Effector memory CD4-positive, alpha-beta T cell (primary cell): ENCODE measurements at places on chromosomes 3 and 15.

DNA sequence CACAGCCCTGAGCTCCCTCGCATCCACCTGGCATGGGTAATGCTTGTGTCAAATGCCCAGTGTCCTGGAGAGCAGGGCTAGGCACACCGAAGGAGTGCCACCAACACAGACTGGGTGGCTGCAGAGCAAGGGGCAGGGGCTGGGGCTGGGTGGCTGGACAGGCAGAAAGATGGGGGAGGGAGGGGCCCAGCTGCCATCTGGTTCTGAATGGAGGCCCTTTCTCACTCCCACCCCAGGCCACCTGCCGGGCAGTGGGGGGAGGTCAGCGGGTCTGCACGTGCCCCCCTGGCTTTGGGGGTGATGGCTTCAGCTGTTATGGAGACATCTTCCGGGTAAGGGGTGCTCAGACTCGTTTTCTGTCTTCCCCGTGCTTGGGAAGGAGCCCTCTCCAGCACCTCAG lies 17.0 kb downstream of the STAB1 start:
- H3K36me3 ChIP-seq: no peaks in the 10 kb centered on the region
- H3K4me3 ChIP-seq: no peak overlapping the region
- no peak overlapping the region for H3K27ac ChIP-seq
- H3K4me1 ChIP-seq: no peaks in the 10 kb centered on the region
- H3K27me3 ChIP-seq: no peaks in the 10 kb centered on the region

DNA sequence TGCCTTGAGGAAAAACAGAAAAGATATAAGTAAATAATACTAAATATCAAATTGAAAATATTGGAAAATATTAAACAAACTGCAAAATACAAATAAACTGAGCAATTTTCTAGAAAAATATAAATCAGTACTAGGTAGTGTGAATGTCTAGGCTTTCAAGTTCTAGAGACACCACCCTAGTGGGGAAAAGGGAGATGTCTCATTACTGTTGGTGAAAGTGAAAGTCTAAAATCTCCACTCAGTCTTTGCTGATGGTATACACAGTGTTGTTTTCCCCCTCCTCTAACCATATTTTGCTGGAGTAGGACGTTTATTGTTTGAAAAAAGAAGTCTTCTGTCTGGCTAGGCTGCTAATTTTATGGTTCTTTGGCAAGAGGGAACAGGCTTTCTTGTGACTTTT lies 1368.9 kb downstream of the OTOL1 start:
- H3K4me1 ChIP-seq: no peaks in the 10 kb centered on the region
- no peaks in the 10 kb centered on the region for H3K36me3 ChIP-seq
- H3K27me3 ChIP-seq: no peaks in the 10 kb centered on the region
- H3K27ac ChIP-seq: no peak overlapping the region
- H3K4me3 ChIP-seq: no peak overlapping the region
- no peak for DNase-seq

DNA sequence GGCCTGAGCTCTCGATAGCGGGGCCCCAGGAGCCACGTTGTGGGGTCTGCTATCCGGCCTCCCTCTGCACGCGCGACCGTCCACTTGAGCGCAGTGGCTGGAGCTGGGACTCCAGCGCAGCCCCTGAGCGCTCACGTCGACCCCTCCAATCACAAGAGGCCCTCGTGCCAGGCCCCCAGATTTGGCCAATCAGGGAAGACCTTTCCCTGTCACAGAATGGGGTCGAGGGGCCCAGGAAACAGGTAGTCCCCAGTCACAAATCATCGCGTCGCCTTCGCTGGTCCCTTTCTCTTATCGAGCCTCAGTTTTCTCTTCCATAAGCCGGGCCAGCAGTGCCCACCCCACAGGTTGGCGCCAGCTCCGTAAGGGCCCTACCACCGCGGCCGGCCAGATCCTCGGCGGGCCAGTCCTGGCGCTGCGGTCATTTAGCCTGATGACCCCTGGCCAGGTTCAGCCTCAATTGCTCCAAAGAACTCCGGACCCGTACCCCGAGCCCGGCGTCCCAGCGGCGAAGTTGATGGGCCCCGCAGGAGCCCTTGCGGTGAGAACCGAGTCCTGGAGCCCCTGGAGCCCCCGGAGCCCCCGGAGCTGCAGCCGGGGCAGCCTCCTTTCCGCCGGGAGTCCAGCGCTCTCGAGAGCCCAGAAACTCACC lies 435 bp downstream of the ALDH1L1 start:
- no peaks in the 10 kb centered on the region for H3K36me3 ChIP-seq
- peaks cover 6% of the 10 kb centered on the region for H3K27me3 ChIP-seq
- no peak overlapping the region for H3K4me3 ChIP-seq
- DNase-seq: no peak
- H3K27ac ChIP-seq: no peak overlapping the region

GRCh38 chr15:34754674-34755418 lies at the start of gene GJD2:
GJD2 (minus strand) TSS chr15:34754998; CDS start chr15:34754488, 510 bp downstream.
- DNase-seq: no peak
- no peaks in the 10 kb centered on the region for H3K36me3 ChIP-seq
- H3K27ac ChIP-seq: no peak within 1 kb of the TSS
- H3K4me1 ChIP-seq: no peaks in the 10 kb centered on the region

GRCh38 chr3:187987924-187988323 lies 166.0 kb upstream of the LPP start:
- peaks cover 21% of the 10 kb centered on the region for H3K4me1 ChIP-seq
- no peak overlapping the region for H3K4me3 ChIP-seq
- peak; percentile 51 for DNase-seq
- no peaks in the 10 kb centered on the region for H3K36me3 ChIP-seq

DNA sequence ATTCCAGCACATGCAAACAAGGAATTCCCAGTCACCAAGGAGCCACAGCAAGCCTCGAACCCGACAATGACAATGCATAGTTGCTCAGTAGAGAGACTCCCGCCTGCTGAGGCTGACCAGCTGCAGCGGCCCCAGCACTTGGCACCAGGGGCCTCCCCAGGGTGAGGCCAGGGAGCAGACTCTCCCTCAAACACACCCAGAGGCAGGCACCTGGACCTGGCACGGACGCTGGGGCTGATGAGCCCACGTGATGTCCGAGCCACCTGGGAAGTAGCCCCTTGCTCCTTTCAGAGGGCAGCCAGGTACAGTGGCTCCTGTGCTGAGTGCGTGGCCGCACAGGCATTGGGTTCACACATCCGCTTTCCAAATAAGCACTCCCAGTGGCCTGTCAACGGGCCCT lies 315.9 kb upstream of the TGFBR2 start:
- H3K27me3 ChIP-seq: no peaks in the 10 kb centered on the region
- H3K4me3 ChIP-seq: no peak overlapping the region
- DNase-seq: no peak
- no peaks in the 10 kb centered on the region for H3K4me1 ChIP-seq
- H3K36me3 ChIP-seq: no peaks in the 10 kb centered on the region

DNA sequence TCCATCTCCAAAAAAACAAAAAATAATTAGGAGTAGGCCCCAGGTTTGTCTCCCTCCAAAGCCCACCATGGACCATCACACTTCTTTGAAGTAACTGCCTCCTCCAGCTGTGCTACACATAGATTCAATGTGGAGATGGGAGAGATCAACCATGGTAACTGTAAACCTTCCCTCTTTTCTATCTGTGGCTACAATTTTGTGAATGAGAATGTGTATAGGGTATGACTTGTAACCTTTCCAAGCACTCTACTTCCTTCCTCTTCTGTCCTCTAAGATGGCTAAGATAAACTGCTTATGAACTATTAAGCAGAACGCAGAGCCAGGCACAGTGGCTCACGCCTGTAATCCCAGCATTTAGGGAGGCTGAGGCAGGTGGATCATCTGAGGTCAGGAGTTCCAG lies 55.5 kb upstream of the ATP11B start:
- no peaks in the 10 kb centered on the region for H3K36me3 ChIP-seq
- H3K27ac ChIP-seq: no peak overlapping the region
- H3K4me1 ChIP-seq: no peaks in the 10 kb centered on the region
- H3K4me3 ChIP-seq: no peak overlapping the region
- H3K27me3 ChIP-seq: no peaks in the 10 kb centered on the region

- DNase-seq: no peak
- no peaks in the 10 kb centered on the region for H3K27me3 ChIP-seq
- H3K27ac ChIP-seq: no peak overlapping the region
- no peak overlapping the region for H3K4me3 ChIP-seq
- peaks cover 79% of the 10 kb centered on the region for H3K36me3 ChIP-seq
Observed at GRCh38 chr3:39075910-39076309, 24.1 kb downstream of the WDR48 start.

- H3K36me3 ChIP-seq: no peaks in the 10 kb centered on the region
- no peak for DNase-seq
- no peaks in the 10 kb centered on the region for H3K4me1 ChIP-seq
- H3K27ac ChIP-seq: no peak overlapping the region
Observed at GRCh38 chr3:160671231-160671630, 5.7 kb upstream of the ARL14 start.

- no peaks in the 10 kb centered on the region for H3K36me3 ChIP-seq
- H3K4me3 ChIP-seq: no peak overlapping the region
- no peak for DNase-seq
- H3K27ac ChIP-seq: no peak overlapping the region
Observed at GRCh38 chr3:155079468-155079745, 712 bp upstream of the MME start.

DNA sequence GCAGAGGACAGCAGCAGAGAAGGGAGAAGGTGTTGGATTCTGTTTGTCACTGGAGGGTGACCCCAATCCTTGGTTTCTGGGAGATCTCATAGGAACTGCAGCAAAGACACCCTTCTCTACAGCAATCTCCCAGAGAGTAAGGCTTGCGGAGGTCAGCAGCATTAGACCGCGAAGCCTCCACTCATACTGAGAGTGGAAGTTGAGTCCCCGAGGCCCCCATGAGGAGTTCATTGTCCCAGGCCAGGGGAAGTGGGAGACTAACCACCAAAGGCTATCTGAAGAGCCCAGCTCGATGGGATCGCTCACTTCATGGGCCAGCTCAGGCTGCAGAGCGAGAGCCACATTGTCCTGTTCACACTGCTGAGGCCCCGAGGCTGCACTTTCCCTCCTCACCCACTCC lies 44.6 kb downstream of the GLDN start:
- no peaks in the 10 kb centered on the region for H3K4me1 ChIP-seq
- H3K4me3 ChIP-seq: no peak overlapping the region
- peaks cover 2% of the 10 kb centered on the region for H3K27me3 ChIP-seq
- H3K27ac ChIP-seq: no peak overlapping the region
- H3K36me3 ChIP-seq: no peaks in the 10 kb centered on the region

- H3K4me1 ChIP-seq: no peaks in the 10 kb centered on the region
- no peak overlapping the region for H3K27ac ChIP-seq
- no peaks in the 10 kb centered on the region for H3K36me3 ChIP-seq
- no peaks in the 10 kb centered on the region for H3K27me3 ChIP-seq
- H3K4me3 ChIP-seq: no peak overlapping the region
Observed at GRCh38 chr3:190205739-190206138, 85.0 kb upstream of the P3H2 start.

GRCh38 chr3:117136003-117136402 lies 426.4 kb downstream of the TUSC7 start:
- H3K4me3 ChIP-seq: no peak overlapping the region
- no peaks in the 10 kb centered on the region for H3K36me3 ChIP-seq
- no peaks in the 10 kb centered on the region for H3K27me3 ChIP-seq
- H3K4me1 ChIP-seq: no peaks in the 10 kb centered on the region
- H3K27ac ChIP-seq: no peak overlapping the region
- DNase-seq: no peak

DNA sequence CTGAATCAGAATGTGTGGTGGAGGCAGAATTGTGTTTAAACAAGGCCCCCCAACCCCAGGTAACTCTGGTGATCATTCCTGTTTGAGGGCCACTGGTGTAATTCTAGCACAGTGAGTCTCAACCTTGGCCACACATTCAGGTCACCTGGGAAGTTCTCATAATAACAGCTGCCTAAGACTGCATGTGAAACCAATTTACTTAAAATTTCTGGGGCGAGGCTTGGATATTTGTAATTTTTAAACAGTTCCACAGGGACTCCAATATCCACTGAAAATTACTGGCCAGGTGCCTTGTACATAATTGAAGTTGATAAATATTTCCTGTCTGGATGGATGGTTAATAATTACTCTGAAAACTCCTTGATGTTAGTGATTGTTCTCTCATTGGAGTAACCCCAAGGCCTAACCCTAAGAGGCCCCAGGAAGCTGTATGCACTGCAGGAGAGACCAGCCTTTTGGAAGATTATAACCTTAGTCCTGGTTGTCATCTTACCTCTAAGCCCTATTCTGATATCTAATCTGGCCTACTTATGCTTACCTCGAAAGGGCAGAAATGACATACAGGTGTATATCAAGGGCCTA lies 25.7 kb upstream of the EPHB1 start:
- H3K4me1 ChIP-seq: no peaks in the 10 kb centered on the region
- no peak overlapping the region for H3K4me3 ChIP-seq
- H3K27ac ChIP-seq: no peak overlapping the region
- no peaks in the 10 kb centered on the region for H3K36me3 ChIP-seq
- no peaks in the 10 kb centered on the region for H3K27me3 ChIP-seq

GRCh38 chr15:64305261-64305660 lies 50.7 kb downstream of the CSNK1G1 start:
- no peak for DNase-seq
- no peak overlapping the region for H3K4me3 ChIP-seq

DNA sequence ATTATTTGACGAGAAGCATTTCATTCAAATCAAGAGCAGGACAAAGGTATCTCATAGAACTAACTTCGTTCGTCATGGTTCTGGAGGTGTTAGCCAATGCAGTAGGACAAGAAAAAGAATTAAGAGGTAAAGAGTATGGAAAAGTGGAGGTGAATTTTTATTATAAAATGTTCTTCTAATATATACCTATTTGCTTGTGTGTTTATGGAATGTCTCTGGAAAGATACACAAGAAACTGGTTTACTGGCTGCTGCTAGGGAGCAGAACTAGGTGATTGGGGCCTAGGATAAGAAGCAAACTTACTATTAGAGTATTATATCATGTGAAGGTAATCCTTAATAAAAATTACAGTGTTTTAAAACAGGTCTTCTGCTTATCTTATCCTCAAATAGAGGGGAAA lies 30.9 kb upstream of the TATDN2 start:
- no peaks in the 10 kb centered on the region for H3K27me3 ChIP-seq
- no peak overlapping the region for H3K4me3 ChIP-seq
- H3K27ac ChIP-seq: no peak overlapping the region
- DNase-seq: no peak
- H3K4me1 ChIP-seq: no peaks in the 10 kb centered on the region

GRCh38 chr3:24562895-24563294 lies 68.2 kb upstream of the THRB start:
- no peaks in the 10 kb centered on the region for H3K4me1 ChIP-seq
- no peak overlapping the region for H3K27ac ChIP-seq
- no peaks in the 10 kb centered on the region for H3K36me3 ChIP-seq
- no peak overlapping the region for H3K4me3 ChIP-seq
